ENCODE measurements at places on chromosomes 11 and 22.

DNA sequence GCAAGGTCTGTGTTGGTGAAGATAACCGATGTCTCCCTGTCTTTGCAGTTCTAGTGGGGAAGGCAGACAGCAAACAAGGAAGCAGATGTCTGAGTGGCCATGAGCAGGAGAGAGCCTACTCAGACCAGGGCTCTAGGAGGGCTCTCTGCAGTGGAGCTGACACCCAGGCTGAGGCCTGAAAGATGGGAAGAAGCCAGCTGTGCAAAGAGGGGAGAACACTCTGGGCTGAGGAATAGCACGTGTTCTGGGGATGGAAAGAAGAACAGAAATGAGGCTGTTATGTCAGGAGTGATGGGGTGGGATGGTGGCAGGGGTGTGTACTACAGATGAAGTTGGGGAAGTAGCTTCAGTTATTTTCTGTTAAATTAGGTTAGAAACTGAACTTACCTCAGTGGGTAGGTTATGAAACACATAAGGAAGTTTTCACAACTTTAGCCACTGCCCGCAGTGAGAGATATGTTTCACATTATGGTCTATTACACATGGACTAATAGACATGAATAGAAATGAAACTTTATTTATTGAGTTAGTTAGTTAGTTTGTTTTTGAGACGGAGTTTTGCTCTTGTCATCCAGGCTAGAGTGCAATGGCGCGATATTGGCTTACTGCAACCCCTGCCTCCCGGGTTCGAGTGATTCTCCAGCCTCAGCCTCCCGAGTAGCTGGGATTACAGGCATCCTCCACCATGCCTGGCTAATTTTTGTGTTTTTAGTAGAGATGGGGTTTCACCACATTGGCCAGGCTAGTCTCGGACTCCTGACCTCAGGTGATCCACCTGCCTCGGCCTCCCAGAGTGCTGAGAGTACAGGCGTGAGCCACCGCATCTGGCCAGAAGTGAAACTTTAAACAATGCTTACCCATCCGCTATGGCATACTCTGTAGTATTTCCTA lies 7.8 kb downstream of the DCPS start:
- DNase-seq, result no peak

- no peak for DNase-seq
Observed at GRCh38 chr22:39907605-39908097, 6.8 kb downstream of the GRAP2 start.

GRCh38 chr11:75305452-75305851 lies 46.0 kb downstream of the ARRB1 start:
- no peak for DNase-seq

DNA sequence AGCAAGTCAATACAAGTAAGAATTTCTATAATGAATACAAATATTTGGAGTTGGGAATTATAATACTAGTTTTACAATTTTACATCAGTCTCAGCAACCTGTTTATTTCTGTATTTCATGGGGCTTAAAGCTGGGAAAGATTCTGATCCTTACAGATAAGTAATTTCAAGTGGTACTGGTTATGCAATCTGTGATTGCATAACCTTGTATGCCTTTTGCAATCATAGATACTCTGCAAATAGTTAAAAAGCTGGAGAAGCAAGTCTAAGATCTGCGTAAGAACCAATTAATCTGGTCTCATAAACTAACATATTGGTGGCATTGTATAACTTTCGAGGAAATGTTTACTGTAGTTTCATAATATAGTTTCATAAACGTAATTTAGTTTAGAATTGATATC lies 198.3 kb upstream of the PGR start:
- DNase-seq, result no peak

DNA sequence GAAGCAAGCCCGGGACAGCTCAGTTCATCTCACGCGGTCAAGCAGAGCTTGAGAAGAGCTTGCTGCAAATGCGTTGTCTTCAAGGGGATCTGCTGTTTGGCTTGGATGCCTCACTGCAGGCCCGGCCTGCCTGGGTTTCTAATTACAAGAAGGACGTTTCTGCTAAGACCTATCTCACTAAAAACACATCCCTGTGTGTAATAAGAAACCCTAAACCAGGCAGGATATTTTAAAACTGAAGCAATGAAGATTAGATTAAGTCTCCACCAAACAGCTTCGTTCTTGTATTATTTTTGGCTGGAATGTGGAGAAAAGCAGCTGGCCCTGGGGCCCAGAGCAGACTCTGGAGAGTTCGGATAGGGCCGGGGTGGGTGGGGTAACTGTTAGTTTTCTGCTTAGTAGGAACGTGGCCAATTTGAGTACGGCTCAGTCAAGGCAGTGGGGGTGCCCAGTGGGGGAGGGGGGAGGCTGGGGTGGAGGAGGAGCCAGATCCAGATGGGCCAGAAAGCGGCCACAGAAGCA lies 6.0 kb downstream of the PKNOX2 start:
- no peak for DNase-seq

DNA sequence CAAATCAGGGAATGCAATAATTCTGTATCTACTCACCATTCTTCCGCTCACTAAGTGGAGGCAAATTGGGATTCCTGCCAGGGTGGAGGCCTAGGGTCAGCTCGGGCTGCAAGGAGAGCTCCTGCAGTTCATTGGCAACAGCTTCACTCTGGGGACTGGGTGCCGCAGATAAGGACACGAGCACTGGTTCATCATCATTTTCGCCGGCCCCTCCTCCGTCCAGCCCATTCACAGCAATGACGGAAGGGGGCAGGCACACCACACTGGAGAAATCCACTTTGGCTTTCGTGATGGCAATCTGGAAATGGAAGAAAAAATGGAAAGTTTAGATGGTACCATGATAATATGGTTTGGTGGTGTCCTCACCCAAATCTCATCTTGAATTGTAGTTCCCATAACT lies 84.4 kb downstream of the MRTFA start:
- no peak for DNase-seq

DNA sequence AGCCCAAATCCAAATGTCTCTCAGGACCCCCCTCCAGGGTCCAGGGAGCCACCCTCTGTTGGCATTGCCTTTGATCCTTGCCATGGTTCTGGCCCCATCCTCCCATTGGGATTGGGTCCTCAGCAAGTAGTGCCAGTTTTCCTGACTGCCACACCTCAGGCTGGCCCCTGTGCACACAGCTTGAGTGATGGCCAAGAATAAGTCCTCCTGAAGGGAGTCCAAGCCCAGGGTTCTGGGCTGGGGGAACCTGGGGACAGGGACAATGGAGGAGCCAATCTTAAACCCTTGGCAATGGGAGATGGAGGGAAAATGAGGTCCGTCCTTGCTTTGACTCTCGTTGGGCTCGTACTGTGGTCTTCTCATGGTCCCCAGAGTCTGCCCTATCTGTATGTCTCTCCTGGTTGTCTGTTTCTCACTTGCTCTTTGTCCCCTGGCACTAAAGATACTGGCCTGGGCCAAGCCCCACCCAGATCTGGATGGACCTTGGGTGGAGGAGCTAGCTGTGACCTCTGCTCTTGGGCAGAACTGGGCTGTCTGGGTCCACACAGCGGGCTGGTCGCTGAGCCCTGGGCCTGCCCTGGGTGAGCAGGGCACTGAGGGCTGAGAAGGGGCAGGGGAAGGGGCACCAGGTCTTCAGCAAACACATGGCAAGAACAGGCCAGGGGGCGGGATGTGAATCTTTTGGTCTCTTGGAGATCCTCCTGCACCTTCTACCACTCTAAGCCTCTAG lies 2.9 kb downstream of the SOX10 start:
- DNase-seq, result no peak

DNA sequence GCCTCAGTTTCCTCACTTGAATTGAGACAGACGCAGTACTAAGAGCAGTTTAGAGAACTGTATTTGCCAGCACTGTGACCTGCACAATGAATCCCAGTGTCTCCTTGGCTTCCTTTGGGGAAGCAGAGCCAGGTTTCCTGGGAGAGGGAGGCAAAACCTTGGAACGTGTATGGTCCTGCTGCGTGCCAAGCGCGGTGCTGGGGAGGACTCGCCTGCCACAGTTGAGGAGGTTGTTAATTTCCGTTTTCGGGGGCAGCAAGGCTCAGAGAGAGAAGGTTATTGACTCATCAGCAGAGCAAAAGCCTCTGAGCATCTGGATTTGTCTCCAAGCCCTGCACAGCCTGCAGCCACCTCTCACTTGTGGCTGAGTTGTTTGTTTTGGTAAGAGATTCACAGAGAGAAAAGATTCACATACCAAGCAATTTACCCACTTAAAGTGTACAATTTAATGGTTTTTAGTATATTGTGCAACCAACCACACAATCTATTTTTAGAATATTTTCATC lies 10.8 kb downstream of the SYT12 start:
- no peak for DNase-seq

GRCh38 chr22:34210301-34210700 lies 290.0 kb upstream of the LARGE1 start:
- DNase-seq, result no peak

DNA sequence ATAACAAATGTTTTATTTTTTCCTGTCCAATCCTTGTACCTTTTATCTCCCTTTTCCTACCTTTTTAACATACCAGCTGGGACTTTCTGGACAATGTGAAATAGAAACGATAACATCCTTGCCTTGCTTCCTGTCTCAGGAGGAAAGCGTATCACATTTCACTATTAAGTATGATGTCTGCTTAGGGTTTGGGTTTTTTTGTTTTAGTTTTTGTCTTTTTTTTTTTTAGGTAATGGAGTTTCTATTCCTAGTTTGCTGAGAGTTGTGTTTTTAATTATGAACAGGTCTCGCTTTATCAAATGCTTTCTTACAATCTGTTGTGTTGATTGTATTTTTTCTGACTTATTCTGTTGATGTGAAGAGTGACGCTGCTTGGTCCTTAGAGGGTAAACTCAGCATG lies 64.2 kb upstream of the KCNQ1OT1 start:
- DNase-seq, result no peak

DNA sequence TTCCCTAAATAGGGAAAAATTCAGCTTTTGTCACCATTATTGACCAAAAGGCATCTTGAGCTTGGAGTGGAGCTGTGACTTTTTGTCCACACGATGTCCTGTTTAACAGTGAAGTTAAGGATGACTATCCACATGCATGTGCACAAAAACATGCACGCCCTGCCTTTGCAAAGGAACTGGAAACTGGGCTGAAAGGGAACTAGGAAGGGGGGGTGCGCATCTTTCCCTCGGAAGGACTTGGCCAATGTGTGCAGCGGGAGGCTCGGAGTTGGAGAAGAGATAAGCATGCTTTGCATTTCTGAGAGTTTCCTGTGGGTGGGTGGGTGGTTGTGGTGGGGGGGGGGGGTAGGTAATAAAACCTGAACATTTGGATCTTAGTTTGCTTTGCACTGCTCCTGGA lies 411 bp upstream of the KIRREL3 start:
- no peak for DNase-seq

All from stimulated activated naive CD4-positive, alpha-beta T cell treated with Interleukin-2 at 50 U/mL for 16 hours (primary cell).